ENCODE measurements at places on chromosomes 13 and 19. TPM values are rescaled to one million over a fixed set of nuclear protein-coding genes. Genes with fewer than 3 reads are reported as not detected.

DNA sequence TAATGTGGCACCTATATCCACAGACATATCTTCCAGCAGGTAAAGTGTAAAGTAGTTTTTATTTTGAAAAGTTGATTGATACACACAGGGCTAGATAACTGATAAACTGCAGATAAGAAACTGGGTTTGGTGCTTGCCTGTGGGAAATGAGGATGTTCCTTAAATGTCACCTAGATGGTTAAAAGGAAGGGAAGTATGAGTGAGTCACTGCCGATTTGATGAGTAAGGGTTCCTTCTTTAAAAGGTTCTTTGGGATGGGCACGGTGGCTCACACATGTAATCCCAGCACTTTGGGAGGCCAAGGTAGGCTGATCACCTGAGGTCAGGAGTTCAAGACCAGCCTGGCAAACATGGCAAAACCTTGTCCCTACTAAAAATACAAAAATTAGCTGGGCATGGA, 73.8 kb upstream of the FRY start:
- DNase-seq, result no peak

- no peak for DNase-seq
These were observed 1.4 kb downstream of the GPX4 start for GRCh38 chr19:1105008-1105872.

DNA sequence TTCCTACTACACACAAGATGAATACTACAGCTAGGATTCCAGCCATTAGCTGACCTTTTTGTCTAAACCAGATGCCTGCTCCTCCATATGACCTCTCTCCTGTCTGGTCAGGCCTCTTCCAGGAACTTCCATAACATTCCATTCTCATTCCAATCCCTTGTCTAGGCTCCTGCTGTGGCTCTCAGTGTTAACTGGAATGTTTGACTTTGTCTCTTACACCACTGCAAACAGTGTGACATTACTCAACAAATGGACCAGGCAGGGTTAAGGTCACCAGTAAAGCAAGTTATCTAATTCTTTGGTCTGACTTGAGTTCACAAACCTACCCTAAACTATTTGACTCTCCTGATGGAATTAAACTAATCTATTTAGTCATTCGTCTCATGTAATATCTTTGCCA, 2.1 kb upstream of the GPC6 start:
- no peak for DNase-seq

The PROZ gene
- not detected for total RNA-seq

DNA sequence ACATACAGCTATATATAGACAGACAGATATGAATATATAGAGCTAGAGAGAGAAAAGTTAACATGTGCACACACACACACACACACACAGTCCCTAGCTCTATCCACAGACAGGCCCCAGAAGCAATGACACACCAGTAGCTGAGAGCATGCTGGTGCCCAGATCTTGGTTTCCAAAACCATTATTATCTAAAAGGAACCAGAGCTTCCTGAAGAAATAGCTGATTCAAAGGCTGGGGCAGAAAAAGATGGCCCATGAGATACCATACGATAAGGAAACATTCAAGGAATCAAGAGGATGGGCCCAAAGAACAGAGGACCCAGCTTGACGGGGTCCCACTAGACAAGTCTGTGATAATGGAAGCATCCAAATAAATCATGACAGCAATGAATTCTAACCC, 53.4 kb downstream of the ABCC4 start:
- no peak for DNase-seq

The NTN5 gene
- total RNA-seq, result 1.3 TPM

GRCh38 chr13:113446488-113446854, 6.8 kb downstream of the ADPRHL1 start:
- DNase-seq, result no peak

GRCh38 chr19:58509731-58510083, 2.1 kb downstream of the SLC27A5 start:
- no peak for DNase-seq

The SPACA6 gene
- 36.9 TPM for total RNA-seq

- DNase-seq, result no peak
These were observed 2.5 kb downstream of the LDLR start for GRCh38 chr19:11091703-11092153.

DNA sequence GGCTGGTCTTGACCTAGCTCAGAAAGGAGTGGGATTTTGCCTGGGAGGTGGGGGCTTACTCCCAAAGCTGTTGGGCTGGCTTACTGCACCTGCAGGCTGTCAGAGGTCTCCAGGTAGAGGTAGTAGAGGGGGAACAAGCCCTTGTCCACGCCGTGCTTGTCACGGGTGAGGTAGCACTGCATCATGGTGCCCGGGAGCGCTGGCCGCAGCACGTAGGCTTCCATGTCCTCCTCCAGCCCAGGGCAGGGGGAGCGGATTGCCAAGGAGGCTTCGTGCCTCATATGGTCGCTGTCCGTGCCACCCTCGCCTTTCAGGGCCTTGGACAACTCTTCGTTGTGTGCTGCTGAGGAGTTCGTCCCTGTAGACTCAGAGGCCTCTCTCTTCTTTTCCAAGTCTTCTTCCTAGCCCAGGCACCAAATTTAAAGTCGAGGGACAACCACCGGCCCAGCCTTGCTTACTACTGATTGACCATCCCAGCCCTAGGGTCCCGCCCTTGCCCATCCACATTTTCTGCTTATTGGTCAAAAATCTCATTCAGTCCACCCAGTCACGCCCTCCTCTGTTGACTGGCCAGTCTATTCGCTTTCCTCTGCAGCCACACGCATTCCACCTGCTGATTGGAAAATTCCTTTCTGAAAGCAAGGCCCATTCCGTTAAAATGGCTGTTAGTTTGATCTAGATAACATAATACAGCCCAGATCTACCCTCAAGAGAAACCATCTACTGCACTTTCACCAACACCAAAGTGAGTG, 10.5 kb downstream of the TULP2 start:
- no peak for DNase-seq

DNA sequence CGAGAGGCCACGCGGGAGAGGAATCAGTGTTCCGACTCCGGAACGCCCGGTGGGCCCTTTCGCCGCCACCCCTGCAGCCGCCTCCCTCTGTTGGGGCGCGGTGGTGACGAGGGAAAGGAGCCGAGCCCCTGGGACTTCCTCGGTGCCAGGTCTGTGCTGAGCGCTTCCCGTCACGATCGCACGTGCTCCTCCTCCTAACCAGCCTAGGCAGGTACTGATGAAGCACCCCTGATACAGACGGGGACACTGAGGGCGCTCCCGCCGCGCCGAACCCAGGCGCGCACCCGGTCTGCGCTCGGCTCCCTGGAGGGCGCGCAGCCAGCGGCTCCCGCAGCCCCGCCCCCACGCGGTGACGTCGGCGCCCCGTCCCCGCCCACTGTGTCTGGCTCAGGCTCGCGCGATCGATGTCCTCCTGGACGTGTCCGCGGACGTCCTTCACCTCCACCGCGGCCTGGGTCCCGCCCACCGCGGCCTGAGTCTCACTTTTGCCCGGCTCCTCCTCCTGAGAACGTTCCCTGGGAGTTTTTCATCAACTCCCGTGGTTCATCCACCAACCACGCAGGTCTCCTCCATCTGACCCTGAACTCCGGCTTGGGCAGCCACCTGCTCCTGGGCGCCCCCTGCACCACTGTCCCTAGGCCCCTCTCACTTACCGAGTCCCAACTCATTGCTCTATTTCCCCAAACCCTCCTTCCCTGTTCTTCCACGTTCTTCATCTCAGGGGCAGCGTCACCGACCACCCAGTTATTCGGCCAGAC, 2.6 kb upstream of the KLK15 start:
- peak; percentile 90 for DNase-seq

The NFIC gene
- 63.8 TPM for total RNA-seq

DNA sequence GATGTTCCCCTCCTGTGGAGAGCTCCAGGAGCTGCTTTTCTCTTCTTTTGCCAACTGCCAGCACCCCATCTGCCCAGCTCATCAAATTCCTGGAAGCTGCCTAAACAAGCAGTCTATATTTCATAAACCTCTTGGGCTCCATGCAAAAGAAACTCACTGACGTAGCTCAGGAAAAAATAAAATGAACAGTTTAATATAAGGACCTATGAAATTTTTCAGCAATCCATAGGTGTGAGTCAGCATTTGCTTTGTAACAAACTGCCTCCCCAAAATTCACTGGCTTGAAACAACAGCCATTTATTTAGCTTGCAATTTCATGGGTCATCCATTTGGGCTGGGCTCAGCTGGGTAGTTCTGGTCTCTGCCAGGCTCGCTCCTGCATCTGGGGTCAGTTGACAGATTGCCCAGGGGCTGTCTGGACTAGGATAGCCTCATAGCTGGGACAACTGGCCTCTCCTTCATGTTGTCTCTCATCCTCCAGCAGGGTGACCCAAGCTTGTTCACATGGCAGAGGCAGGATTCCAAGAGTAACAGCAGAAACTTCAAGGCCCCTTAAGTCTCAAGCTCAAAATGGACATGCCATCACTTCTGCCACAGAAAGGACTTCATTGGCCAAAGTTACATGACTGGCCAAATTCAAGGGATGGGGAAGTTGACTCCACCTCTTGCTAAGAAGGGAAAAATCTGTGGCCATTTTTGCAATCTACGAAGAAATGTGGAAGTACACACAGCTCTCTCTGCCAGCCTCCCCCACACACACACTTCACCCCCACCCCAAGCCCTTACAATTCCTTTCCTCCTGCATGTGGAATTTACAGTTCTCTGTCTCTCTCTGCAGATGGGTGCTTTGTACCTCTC, 7.9 kb upstream of the PVR start:
- DNase-seq, result no peak

- peak; percentile 81 for DNase-seq
These were observed 1.5 kb downstream of the CERS1 start for GRCh38 chr19:18894254-18895037.

DNA sequence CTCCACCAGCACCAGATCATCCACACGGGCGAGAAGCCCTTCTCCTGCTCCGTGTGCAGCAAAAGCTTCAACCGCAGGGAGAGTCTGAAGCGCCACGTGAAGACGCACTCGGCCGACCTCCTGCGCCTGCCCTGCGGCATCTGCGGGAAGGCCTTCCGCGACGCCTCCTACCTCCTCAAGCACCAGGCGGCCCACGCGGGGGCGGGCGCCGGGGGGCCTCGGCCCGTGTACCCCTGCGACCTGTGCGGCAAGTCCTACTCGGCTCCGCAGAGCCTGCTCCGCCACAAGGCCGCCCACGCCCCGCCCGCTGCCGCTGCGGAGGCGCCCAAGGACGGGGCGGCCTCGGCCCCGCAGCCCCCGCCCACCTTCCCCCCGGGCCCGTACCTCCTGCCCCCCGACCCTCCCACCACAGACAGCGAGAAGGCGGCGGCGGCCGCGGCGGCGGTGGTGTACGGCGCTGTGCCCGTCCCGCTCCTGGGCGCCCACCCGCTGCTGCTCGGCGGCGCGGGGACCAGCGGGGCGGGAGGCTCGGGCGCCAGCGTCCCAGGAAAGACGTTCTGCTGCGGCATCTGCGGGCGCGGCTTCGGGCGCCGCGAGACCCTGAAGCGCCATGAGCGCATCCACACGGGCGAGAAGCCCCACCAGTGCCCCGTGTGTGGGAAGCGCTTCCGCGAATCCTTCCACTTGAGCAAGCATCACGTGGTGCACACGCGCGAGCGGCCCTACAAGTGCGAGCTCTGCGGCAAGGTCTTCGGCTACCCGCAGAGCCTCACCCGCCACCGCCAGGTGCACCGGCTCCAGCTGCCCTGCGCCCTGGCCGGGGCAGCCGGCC, 9.4 kb downstream of the ZNF784 start:
- no peak for DNase-seq

- no peak for DNase-seq
These were observed 6.8 kb downstream of the GAMT start for GRCh38 chr19:1394252-1395193.

The N4BP2L1 gene
- 9.8 TPM for total RNA-seq

DNA sequence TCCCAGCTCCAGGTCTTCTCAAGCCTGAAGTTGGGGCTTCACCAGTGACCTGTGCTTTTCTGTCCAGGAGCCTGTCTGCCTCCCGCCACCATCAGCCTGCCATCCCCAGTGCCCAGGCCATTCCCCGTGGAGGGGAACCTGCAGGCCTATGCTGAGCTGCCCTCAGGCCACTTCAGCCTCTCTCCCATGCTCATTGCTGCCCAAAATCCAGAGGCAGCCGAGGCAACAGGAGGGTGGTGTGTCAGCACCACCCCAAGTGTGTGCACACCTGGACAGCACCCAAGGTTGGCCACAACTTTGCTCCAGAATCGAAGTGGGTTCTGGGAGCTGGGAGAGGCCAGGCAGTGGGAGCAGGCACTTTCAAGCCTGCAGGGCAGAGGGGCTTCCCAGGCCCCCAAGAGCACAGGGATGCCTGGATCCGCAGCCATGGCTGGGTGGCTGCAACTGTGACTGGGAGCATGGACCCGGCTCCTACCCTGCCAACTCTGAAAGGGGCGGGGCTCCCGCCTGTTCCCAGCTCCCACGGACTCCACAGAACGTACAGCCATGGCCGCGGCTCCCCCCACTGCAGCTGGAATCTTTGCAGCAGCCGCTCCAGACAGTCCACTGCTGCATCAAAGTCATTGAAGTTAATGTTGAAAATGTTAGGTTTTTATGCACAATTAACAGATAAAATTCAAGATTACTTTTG, 1747.0 kb downstream of the OLFM4 start:
- no peak for DNase-seq

- DNase-seq, result no peak
These were observed 60.6 kb upstream of the SERP2 start for GRCh38 chr13:44312834-44313551.

The PSG11 gene
- not detected for total RNA-seq

DNA sequence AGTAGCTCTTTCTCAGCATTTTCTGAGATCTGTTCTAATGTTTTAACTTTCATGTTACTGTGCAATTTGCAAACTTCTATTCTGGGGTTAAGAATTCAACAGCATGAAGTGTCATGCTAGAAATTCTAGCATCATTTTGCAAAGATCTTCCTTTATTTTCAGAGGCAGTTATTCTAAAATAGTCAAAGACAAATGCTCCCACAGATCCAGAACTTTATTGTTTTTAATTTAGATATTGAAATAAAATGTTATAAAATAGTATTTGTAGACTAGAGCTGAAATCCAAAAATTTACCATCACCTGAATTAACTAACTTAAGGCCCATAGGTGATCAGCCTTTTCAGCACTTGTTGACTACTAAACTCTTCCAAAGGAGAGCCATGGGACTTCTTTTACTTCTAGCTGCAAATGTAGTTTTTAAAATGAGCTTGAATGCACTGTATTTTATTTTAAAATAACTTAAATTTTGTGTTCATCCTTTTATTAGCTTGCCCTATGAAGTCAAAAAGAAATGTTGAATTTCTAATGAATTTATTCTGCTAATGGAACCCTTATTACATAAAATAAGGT, 3.2 kb downstream of the MAB21L1 start:
- DNase-seq, result no peak

GRCh38 chr19:307793-308420, 16.7 kb upstream of the PLPP2 start:
- no peak for DNase-seq

Measured in osteocyte (in vitro differentiated cells).